Activated T-cell treated with anti-CD3 and anti-CD28 coated beads, Interleukin-2, amount 50 U/mL, for 48 hours (primary cell): ENCODE measurements at places on chromosomes 4 and X.

DNA sequence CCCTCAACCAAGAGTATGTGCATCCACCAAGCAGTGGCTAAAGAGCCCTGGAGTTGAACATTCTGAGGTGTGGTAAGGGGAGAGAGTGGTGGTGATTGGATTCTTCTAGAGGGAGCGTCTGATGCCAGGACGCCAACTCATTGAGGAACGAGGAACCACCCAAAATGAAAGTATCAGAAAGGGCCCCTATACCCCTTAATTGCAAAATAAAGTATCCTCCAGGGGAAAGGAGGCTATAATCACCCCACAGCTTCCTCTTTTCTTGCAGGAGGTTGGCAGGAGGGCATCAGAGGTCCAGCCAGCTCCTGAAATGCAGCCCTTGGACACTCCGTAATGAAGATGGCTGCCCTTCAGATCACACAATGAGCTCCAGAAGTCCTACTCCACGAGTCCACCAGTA is 5.3 kb upstream of the KIAA1210 start:
- DNase-seq = no peak

GRCh38 chrX:144295921-144296320 is 412.1 kb downstream of the UBE2NL start:
- no peak for DNase-seq

GRCh38 chr4:64158648-64159326 is 250.5 kb downstream of the TECRL start:
- DNase-seq = peak; percentile 38

DNA sequence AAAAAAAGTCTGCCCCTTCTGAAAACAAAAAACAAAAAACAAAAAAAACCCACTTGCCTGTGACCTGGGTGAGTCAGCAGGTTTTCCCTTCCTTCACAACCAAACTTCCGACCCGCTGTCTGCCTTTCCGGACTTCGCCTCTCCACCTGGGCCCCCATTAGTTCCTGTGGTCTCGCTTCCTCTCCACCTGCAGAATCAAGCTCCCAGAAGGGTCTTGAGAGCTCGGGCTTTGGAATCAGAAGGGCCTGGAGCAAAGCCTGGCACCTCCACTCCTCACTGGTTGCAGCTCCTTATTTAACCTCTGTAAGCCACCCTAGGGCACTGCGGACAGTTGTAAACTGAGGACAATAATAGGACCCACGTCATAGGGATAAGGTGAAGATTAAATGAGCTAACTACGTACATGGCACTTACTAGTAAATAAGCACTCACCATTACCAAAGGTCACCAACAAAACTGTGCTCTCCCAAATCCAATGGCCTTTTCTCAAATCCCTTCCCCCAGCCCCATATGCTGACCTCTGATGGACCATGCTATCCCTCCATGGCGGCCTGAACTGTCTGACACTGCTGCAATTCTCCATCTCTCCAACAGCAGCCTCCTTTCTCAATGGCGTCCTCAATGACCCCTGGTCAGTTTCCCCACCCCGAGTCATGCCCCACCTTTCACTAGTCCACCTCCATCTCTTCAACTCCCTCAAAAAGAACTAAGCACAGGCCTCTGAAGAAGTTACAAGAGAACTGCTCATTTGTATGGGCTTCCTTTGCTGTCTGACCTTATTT is 64.2 kb downstream of the IRF2 start:
- DNase-seq = peak; percentile 37

- DNase-seq = no peak
These were observed 597.5 kb downstream of the RPA4 start for GRCh38 chrX:97481228-97481627.

DNA sequence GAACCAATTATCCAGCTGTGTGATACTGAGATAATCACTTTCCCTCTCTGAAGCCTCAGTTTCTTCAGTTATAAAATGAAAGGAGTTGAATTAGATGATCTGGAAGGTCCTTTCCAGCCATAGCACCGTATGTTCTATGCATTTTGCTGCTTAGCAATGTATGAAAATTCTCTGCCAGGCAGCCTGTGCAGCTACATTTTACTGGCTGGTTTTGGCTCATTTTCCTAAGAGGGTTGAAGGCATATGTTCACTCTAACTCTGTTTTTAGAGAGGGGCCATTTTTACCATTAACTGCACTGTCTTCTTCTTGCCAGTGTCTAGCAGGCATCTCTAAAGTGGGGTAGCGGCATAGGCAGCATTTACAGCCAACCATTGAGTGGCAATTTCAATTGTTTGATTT is 26.1 kb downstream of the TRPC5 start:
- DNase-seq = no peak

DNA sequence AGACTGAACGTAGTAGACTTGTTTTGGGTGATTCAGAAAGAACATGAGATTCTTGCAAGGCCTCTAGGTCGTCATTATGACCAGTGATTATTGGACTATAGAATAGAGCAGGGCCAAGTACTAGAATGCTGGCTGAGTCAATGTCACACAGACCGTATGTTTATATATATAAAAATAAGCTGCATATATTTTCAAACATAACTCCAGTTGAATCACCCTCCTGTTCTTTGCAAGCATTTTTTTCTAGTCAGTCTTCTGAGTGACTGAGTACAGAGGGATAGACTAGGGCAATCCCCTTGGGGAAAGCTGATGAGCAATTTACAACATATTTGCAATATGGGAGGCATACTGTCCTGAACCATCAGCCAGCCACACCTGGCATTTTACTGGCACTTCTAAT is 48.4 kb upstream of the PRPS1 start:
- no peak for DNase-seq
